Stimulated activated CD8-positive, alpha-beta memory T cell treated with anti-CD3 and anti-CD28 coated beads, Interleukin-2, amount 100 ng/mL, for 1 hour (primary cell): ENCODE measurements at places on chromosomes 1 and 21.

- DNase-seq, result no peak
Measured at GRCh38 chr1:51070640-51071039, 31.4 kb upstream of the C1orf185 start.

DNA sequence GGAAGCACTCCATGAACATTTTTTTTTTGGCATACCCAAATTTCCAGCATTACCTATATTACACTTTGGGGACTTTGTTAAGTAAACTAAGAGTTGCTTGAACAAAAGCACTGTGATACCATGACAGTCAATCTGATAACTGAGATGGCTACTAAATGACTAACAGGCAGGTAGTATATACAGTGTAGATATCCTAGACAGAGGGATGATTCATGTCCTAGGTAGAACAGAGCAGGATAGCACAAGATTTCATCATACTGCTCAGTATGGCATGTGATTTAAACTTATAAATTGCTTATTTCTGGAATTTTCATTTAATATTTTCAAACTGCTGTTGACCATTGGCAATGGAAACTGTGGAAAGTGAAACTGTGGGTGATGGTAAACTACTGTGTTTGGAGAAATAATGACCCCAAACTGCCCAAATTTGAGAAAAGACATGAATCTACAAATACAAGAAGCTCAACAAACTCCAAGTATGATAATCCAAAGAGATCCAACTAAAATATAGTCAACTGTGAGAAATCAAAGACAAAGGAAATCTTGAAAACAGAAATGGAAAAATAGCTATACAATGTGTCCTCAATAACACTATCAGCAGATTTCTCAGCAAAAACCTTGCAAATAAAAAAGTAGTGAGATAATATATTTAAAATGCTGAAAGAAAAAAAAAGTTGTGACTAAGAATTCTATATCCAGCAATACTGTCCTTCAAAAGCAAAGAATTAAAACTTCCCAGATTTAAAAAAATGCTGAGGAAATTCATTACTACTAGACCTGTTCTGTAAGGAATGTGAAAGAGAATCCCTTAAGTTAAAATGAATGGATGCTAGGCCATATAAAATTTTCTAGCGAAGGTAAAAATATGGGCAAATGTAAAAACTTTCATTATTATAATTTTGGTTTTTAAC is 410.4 kb downstream of the DUSP10 start:
- no peak for DNase-seq

GRCh38 chr1:186745531-186746146 is 65.4 kb upstream of the PTGS2 start:
- DNase-seq, result no peak

DNA sequence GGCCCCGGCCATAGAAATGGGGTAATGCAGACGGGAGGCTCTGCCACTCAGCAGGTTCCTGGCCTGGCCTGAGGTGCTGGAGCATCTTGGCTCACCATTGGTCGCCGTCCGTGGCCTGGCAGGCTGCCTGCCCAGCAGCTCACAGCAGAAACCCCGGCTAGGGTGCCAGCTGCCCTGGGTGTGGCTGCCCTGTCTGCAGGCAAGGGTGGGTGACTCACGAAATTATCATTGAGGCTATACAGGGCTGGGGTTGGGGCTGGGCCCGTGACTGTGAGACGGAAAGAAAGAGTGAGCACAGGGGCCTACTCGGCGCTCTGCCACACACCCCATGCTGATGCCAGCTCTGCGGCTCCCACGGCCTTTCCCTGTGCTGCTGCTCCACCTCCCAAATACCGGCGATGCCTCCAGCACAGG is 8.0 kb upstream of the PKP1 start:
- no peak for DNase-seq

DNA sequence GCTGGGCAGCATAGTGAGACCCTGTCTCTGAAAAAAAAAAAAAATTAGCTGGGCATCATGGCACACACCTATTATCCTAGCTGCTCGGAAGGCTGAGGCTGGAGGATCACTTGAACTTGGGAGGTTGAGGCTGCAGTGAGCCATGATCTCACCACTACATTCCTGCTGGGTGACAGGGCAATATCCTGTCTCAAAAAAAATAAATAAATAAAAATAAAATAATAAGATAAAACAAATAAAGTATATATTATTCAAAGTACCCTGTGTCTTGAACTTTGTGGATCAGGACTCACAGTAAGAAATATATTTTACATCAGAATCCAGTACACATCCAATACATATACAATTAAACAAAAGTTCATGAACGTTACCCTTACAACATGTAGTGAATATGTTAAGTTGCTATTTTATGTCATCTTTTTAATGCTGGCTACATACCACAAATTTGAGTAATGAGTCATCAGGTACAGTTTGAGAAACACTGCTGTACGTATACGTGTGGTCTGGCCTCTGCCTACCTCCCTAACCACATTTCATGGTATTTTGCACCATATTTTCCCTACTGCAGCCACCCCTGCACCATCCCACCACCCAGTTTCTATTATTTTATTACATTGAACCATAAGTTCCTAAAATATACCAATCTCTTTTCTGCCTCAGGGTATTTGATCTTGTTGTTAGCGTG is 4.4 kb downstream of the NME7 start:
- no peak for DNase-seq

- no peak for DNase-seq
Measured at GRCh38 chr1:201906336-201906735, 17.6 kb downstream of the SHISA4 start.

GRCh38 chr1:230894664-230895063 is 26.3 kb upstream of the C1orf198 start:
- no peak for DNase-seq

DNA sequence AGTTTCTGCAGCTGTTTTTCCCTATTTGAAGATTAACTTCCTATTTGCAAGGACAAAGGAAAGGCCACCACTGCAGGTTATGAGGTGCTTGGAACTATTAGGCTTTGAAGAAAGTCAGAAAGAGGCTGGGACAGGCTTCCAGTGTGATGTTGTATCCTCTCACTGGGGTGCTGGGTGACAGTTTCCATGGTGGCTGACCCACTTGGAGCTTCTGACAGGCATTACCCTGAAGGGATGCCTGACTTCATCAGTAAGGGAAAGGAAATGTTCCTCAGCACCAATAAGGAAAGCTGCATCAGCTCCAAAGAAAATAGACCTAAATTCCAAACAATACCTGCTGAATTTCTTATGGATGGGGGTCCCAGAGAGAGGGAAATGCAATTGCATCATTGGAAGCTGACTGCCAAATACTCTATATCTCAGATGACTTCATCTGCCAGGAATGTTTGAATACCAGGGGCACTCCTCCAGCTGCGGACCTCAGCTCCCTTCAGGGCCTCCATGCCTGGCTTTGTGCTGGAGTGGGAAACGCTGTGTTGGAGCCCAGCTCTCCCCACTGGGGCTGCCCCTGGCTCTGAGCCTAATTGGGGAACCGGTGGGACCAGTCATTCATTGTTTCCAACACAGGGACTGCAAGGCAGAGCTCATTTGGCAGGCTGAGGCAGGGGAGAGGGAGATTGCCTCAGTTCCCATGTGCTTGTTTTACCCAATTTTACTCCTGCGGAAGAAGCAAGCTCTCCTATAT is 76.6 kb downstream of the RGL1 start:
- no peak for DNase-seq
